A549 (cell line): ENCODE measurements at places on chromosomes 11 and 22.

DNA sequence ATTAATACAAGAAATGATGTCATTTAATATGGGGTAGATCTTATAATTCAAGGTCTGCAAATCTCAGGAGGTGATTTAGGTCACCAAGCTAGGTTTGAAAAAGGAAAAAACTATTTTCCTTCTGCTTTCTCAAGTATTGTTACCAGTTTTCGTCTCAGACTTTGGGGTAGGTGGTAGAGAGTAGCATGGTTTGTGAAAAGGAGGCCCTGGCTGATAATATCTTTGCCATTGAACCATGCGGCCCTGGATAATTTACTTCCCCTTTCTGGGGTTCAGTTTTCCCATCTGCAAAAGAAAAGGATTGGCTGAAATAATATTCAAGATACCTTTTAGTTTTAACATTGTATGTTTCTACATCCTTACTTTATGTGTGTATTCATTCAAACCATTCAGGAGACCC, 92.1 kb downstream of the WNT11 start:
- DNase-seq, result no peak

DNA sequence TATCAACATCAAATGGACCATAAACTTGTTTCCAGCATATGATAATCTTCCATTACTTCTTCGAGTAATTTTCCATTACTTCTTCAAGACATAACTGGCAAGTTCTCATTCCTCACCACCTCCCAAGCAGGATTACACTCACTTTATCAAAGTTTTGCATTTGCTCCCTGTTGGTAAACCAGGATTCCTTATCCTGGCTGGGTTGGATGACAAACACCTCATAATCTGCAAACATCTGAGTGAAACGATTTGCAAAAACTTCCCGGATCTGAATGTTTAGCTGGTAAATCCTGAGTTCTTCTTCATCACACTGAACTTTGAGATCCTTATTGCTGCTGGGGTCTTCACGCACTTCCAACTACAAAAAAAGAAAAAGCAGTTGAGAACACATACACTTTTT, 86.4 kb downstream of the DENND5A start:
- no peak for DNase-seq

DNA sequence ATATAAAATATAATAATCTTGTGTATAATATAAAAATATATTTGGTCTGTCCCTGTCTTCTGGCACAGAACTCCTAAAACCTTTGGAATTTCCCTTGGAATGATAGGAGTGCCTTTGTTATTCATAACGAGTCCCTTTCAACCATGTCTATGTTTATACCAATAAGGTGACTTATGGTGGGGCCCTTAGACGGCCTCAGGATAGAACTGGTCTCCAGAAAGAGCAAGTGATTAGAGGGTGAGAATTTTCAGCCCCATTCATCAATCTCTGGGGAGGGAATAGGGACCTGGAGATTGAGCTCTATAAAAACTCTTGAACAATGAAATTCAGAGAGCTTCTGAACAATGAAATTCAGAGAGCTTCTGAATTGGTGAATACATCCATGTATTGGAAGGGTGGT, 18.4 kb upstream of the PICALM start:
- DNase-seq, result no peak

- peak; percentile 6 for DNase-seq
Observed at GRCh38 chr11:128553662-128554362, 33.5 kb downstream of the ETS1 start.

GRCh38 chr11:35483131-35483820, 42.1 kb downstream of the PAMR1 start:
- DNase-seq, result no peak

DNA sequence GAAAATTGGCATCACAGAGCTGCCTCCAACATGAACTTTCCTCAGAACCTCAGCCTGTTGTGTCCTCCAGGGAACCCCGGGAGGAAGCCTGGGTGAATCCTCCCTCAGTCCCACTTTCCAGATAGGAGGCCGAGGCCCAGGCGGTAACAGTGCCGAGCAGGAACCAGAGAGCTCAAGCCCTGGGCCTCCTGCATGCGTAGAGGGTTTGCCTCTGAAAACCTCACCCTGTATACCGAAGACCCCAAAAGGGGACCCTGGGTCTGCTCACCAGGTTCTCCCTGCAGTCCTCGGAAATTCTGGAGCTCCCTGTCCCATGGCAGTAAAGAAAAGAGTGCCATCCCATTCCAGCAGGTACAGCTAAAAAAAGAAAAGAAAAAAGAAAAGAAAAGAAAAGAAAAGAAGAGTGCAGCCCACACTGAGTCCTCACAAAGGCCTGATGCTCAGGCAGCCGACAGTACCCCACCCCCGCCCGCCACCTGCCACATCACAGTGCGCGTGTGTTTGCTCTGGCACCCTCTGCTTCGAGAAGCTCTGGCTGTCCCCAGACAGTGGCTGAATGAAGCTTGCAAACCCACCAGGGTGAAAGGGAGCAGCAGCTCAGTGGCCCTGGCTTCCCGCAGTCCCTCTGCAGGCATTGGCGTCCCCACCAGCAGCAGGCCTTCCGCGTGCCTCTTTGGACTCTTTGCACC, 28.4 kb upstream of the FADD start:
- DNase-seq, result no peak

DNA sequence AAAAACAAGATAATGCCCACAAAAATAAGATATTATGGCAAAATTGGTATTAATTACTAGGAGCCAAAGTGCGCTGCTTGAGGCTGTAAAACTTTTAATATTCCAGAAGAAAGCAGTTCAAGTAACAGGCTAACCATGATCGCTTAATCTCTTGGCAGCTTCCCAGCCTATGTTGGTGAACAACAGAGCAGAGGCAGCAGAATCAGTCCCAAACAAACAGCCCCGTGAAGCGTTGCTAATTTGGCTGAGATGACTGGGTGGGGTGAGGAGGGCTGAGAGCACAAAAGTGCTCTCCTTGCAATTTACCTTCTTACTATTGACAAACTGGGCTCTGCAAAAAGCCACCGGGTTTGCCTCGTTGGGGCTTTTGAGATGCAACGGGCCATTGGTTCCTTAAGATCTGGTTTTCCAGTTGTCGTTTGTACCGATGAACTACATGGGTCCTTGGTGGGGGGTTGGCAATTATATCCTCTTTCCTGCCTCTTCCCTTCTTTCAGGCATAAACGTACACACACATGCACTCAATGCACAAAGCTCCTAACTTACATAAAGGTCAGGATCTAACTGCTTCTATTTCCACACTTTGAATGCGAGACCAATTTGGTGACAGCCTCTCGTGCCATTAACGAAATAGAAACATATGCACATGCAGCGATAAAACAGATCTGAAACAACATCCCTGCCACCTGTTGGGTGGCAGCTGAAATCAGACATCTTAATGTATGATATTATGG, 407.6 kb upstream of the CADM1 start:
- no peak for DNase-seq

GRCh38 chr11:68584097-68584496, 100.2 kb upstream of the GAL start:
- peak; percentile 30 for DNase-seq

- DNase-seq, result no peak
Observed at GRCh38 chr22:31579835-31580242, 82.2 kb downstream of the PISD start.
